Stimulated activated CD4-positive, alpha-beta T cell treated with anti-CD3 and anti-CD28 coated beads, Interleukin-12 subunit alpha, Interleukin-12 subunit beta, amount 100 ng/mL, for 4 hours (primary cell): ENCODE measurements at places on chromosomes 6 and 20.
A peak's percentile ranks its signal among the peaks of the same experiment; 100 is the strongest.

GRCh38 chr6:98672681-98673475, 161.5 kb upstream of the POU3F2 start:
- DNase-seq = no peak

DNA sequence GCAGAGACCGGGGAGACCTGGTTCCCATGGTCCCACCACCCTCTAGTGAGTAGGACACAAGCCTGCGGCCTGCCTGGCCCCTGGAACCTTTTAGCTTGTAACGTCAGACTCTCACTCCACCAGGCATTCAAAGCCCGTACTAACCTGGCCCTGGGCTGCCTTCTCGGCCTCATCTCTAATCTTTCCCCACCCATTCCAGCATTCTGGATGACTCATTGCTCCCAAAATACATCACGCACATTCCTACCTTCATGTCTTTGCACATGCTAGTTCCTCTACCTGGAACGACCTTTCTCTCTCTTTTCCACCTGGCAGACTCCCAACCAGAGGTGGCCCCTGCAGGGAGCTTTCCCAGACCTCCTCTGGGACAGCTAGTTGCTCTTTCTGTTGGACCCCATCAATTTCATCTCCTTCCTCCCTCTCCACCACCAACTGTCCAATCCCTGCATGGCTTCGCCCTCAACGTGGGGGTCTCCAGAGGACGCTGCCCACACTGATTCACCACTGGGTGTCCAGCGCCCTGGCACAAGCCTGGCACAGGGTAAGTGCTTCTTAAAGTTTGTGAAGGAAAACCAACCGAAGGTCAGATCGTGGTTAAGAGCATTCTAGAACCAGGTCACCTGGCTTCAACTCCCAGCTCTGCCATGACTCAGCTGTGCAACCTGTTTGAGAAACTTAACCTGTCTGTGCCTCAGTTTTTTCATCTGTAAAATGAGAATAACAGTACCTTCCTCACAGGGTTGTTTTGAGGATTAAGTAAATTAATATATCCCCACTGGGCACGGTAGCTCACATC, 35.2 kb downstream of the JPH2 start:
- DNase-seq = no peak

DNA sequence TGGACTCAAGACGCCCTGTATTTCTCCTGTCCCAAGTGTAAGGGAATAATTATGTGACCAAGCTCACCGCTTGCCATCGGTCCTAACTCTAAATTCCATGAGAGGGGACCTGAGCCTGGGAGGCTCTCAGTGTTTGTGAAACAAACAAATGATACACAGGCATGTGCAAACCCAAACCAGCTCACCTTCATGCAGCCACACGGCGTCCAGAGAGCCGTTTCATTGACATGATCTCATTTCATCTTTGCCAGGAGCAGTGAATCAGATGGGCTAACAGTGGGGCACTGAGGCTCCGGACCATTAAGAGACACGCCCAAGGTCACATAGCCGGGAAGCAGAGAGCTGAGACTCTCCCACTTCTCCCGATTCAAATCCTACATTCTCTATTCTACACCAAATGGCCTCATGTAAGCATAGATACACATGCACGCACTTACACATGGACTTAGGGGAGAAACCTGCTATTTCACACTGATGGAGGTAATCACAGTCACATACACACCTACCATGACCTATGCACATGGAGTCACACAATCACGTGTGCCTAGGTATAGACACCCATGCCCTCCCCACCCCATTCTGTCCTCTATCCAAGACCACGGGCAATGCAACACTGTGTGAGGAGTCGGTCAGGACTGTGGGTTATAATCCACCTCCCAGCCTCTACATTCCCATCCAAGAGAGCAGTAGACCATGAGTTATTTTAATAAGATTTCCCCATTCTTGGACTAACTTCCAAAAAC, 1.1 kb downstream of the BNIP5 start:
- no peak for DNase-seq

DNA sequence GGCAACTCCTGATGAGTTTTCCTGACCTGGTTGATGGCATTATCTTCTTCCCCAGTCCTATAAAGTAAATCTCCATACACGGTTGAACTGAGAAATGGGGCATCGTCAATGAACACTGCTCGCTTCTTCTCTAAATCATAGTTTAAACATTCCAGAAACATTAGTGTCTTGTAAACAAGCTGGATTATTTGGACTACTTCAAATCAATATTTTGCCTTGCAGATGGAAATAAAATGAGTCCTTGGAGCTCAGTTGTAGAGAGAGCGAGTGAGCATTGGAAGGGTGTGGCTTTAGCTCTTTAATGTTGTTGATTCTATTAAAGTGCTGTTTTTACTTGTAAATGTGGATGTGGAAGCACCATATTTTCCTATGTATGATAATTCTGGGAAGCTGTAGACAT, 18.4 kb downstream of the C6orf89 start:
- DNase-seq = no peak

DNA sequence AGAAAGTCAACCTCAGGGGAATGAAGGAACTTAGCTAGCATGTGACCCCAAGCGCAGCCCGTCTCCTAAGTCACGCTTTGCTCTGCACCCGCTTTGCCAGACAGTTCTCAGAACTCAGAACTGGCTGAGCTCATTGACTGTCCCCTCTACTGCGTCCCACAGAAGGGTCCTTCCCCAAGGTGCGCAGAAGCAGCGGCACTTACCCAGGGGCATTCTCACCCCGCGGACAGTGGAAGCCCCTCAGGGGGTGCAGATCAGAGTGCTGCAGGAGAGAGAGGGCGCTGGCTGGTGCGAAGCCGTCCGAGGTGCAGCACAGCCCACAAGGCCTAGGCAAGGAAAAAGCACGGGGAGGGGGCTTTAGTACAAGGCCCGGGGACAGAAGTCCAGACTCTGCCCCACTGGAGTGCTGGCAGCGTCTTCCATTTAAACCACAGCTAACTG, 807 bp downstream of the SNHG17 start:
- DNase-seq = peak; percentile 25

GRCh38 chr6:25553502-25553901, 98.5 kb upstream of the SCGN start:
- no peak for DNase-seq

DNA sequence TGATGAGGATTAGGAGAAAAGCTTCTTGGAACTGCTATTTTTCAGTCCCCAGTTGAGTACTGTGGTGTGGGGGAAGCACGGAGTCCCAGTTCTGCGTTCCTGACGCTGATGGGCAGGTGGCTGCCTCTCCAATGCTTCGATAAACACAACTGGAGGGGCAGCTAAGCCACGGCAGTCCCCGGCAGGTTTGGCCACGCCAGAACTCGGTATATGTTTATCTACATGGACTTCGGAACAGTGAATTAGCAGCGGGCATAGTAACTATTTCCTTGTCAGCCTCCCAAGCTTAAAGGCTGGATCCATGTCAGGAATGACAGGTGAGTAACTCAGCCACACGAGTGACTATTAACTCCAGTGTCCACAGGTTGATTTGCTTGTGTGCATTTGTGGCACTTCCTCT, 354.4 kb downstream of the ZFAND3 start:
- no peak for DNase-seq

DNA sequence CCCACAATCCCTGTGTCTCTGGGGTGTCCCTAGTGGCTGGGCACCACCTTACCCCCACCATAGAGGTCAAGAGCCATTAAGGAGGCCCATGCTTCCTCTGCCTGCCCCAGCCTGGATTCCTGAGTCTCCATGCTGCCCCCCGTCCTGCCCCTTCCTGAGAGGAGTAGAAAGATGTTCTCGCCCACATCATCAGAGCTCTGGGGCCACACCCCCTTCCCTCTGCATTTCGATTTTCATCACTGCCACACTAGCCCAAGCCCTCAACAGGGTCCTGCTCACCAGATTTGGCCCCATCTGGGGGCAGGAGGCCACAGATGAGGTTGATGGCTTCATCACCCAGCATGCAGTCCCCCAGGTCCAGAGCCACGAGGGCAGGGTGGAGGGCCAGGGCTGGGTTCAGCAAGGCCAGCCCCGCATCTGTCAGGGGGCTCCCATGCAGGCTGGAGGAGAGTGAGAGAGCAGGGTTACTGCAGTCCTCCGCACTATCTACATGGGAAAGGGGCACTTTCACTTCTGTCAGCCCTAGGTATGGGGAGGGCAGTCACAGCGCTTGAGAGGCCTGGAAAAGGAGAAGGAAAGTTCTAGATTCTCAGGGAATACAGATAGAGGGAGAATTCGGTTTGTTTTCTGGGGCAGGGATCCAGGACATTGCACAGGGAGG, 1.5 kb downstream of the LRRC73 start:
- no peak for DNase-seq

DNA sequence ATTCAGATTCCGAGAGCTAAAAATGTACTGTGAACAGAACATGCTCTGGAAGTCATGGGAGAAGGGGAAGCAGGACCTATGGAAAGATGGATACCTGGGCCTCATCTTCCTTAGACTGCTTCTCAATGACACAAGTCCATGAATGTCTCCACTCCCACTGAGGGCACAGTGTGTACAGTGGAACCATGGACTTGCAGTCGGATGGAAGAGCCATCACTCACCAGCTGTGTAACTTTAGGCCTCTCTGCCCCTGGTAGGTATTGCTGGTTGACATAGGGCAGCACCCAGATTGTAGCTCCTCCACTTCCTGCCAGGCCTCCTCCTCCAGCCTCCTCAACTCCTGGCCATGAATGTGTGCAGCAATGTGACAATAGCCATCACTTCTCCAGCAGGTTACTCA, 52.5 kb downstream of the MAFB start:
- no peak for DNase-seq

GRCh38 chr6:136102991-136103688, 147.0 kb downstream of the MTFR2 start:
- no peak for DNase-seq

GRCh38 chr6:19753826-19754225, 83.3 kb upstream of the ID4 start:
- no peak for DNase-seq

DNA sequence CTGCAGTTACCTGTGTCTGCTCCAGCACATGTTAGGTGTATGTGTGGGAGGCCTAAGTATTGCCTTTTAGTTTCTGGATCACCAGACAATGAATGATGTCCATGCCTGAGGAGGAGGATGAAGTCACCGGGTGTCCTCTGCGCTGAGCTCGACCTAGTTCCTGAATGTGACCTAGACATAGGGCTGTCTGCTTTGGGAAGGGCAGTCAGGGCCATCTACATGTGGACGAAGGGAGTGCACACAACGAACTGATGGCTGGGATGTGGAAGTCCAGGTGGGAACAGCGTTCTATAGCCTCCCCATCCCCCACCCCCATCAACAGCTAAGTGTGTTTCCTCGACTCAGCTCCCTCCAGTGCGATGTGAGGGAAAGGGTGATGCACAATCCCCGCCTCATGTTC, 186.3 kb downstream of the QKI start:
- no peak for DNase-seq
